Activated CD8-positive, alpha-beta T cell treated with anti-CD3 and anti-CD28 coated beads for 36 hours (primary cell): ENCODE measurements at places on chromosomes 7 and 10. TPM values are rescaled to one million over a fixed set of nuclear protein-coding genes. Genes with fewer than 3 reads are reported as not detected.

The ZNF488 gene
- 0.58 TPM for total RNA-seq

- DNase-seq: no peak
- no peak overlapping the region for H3K4me3 ChIP-seq
- no peak overlapping the region for H3K27ac ChIP-seq
- H3K4me1 ChIP-seq: no peaks in the 10 kb centered on the region
- no peaks in the 10 kb centered on the region for H3K27me3 ChIP-seq
Measured at GRCh38 chr10:20105236-20105635, 289.0 kb downstream of the PLXDC2 start.

DNA sequence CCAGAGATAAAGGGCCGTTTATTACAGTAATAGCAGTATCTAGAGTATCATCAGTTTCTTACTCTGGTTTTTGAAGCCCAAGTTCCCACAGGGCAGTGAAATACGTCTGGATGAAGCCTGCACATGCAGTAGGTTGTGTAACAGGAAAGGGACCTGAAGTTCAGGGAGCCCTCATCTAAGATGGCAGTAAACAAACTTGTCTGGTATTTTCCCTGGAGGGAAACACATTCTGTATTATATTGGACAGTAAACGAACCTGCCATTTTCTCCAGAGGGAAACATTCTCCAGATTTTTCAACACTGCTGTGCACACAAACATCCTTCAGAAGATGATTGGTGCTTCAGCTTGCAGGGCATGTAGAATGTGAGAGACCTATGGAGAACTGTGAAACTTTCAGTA lies 189.9 kb downstream of the TFEC start:
- H3K36me3 ChIP-seq: no peaks in the 10 kb centered on the region
- no peaks in the 10 kb centered on the region for H3K4me1 ChIP-seq
- peaks cover 4% of the 10 kb centered on the region for H3K27me3 ChIP-seq
- no peak overlapping the region for H3K27ac ChIP-seq

GRCh38 chr10:21954132-21954531 lies 49.4 kb downstream of the DNAJC1 start:
- no peaks in the 10 kb centered on the region for H3K36me3 ChIP-seq
- no peak overlapping the region for H3K4me3 ChIP-seq
- H3K4me1 ChIP-seq: peaks cover 9% of the 10 kb centered on the region
- DNase-seq: no peak

The VSIR gene
- total RNA-seq: 59.6 TPM

- H3K4me1 ChIP-seq: no peaks in the 10 kb centered on the region
- no peak overlapping the region for H3K27ac ChIP-seq
- H3K36me3 ChIP-seq: no peaks in the 10 kb centered on the region
- no peak overlapping the region for H3K4me3 ChIP-seq
- H3K27me3 ChIP-seq: peaks cover 7% of the 10 kb centered on the region
Measured at GRCh38 chr7:135747366-135747765, 1.2 kb downstream of the FAM180A start.
